ENCODE measurements at places on chromosomes 5 and 9.

- no peak for DNase-seq
Observed at GRCh38 chr5:149389552-149390495, 10.7 kb upstream of the IL17B start.

- no peak for DNase-seq
Observed at GRCh38 chr5:6763191-6763590, 50.0 kb downstream of the TENT4A start.

DNA sequence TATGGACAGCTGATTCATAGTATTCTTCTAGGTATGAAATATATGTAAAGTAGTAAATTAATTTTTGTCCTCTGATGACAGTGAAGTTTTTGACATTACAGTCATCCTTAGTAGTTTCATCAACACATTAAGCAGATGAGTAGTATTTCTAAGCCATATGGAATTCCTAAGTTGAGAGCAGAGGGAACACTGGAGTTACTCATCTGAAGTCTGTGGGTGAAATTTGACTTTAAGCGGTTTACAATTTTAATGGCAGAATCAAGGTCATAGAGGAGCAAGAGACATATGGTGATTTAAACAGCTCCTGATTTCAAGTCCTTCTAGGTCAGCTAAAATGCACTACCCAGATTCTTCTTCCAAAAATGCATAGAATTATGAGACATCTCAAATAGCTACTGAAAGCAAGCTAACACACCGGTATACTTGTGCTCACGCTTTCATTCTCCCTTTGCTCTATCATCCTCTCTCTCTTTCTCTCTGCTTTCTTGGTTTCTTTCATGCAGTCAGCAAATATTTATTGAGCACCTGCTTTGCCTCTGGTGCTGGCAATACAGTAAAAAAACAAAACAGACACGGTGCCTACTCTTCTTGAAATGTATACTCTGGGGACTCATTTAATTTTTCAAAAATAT is 235.9 kb downstream of the FER start:
- DNase-seq: no peak

DNA sequence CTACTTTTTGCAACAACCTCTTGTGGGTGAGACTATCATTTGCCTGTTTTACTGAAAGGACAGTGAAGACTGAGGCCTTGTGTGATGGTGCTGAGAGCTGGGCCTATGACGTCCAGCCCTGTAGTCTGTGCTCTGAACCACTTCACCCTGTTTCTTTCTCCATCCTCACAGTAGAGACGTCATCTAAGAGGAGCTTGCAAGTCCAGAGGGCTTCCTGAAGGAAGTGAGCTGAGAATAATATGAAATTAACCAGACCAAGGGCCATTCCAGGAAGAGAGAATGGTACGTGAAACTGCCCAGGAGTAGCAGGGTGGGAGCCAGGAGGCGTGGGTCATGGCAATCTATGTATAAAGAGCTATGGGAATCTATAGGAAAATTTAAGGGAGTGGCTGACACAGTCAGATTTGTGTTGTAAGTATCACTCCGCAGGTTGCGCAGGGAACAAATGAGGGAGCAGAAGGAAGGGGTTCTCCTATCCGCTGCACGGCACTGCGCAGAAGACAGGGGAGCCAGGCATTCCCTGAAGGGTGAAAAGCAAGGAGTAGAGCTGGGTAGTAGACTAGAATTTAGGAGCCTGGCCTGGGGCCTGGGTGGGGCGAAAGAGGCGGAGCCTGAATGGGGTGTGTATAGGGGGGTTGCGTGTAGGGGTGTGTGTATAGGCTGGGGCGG is 596 bp upstream of the FGFR4 start:
- no peak for DNase-seq

GRCh38 chr9:30293231-30293630 is 2091.2 kb upstream of the ACO1 start:
- DNase-seq: no peak

DNA sequence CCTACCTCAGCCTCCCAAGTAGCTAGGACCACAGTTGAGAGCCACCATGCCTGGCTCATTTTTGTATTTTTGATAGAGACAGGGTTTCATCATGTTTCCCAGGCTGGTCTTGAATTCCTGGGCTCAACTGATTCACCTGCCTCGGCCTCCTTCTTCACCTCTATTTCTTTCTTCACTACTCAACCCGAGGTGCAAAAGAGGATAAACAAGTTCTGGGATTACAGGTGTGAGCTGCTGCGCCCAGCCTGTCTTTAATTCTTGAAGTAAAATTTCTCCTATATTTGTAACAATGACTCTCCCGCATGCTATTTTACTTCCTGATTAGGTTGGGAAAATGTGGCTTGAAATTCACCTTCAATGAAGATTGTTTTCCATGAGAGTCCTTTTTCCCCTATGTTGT is 46.4 kb downstream of the CAST start:
- DNase-seq: no peak

GRCh38 chr9:120611690-120612068 is 31.7 kb upstream of the CDK5RAP2 start:
- no peak for DNase-seq

GRCh38 chr9:34326690-34327089 is 2.4 kb downstream of the KIF24 start:
- no peak for DNase-seq

GRCh38 chr5:128483738-128484137 is 54.3 kb downstream of the FBN2 start:
- DNase-seq: no peak

DNA sequence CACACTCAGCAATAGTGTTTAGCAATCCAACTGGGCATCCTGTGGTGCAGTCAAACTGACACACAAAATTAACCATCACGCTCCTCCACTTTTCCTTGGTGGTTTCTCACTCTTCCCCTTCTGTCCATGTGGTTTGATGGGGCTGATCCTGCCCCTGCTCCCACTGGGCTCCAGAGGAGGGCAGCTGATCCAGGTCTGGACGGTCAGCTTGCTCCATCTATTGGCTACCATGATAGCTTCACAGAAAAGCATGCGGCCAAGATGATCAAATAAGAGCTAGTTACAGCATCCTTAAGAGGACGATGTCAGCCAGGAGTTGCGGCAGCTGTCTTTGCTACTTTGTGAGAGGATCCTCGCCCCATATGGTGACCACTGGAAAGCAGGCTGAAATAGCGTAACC is 29.6 kb upstream of the RANBP17 start:
- DNase-seq: no peak

DNA sequence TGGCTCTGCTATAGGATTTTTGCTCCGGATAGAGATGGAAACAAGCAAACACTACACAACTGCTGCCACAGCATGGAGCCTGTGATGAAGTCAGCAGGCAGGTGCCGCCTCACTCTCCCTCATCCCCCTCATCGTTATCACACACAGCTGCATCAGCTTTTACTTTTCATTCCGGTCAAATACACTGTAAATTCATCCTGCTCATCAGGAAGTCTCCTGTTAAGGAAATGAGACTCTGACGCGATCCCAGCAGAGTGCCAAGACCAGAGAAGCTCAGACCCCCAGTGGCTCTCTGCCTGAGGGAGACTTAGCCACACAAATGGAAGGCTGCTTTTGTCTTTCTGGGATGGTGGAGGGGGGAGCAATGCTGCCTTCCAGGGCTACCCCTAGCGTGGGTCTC is 270.2 kb downstream of the ELAVL2 start:
- no peak for DNase-seq

DNA sequence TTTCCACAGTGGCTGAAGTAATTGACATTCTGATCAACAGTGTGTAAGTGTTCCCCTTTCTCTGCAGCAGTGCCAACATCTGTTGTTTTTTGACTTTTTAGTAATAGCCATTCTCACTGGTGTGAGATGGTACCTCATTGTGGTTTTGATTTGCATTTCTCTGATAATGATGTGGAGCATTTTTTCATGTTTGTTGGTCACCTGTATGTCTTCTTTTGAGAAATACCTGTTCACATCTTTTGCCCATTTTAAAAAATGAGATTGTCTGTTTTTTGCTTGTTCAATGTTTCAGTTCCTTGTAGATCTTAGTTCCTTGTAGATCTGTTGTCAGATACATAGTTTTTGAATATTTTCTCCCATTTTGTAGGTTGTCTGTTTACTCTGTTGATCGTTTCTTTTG is 162.5 kb upstream of the PITX1 start:
- no peak for DNase-seq

- DNase-seq: no peak
Observed at GRCh38 chr9:70159630-70160029, 99.1 kb upstream of the SMC5 start.

GRCh38 chr9:16029046-16029615 is 476.3 kb downstream of the CCDC171 start:
- no peak for DNase-seq

DNA sequence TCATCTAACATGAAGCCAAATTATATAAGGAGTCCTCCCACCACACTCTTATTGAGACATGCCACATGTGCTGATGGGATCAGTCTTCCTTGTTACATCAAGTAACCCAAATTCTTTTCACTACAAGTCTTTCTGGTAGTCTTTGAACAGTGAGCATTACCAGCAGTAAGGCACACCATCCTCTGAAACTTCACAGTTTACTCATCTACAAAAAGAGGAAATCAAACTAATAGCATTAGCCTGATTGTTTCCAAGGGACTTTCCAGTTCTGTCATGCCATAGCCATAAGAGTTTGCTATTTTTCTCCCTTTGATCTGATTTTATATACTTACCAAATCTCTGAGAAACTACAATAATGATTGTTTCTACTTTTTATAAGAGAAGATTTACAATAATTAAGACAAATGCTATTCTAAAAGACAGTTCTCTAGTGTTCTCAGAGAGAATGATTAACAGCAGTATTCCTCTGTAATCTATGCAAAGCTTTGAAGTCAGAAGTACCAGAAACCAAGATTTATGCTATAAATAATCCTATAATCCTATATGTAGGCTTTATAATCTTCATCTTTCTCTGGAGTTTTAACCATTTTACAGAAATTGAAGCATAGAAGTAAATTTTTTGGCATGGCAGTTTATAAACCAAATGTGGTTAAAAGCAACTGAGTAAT is 166.2 kb upstream of the ACO1 start:
- no peak for DNase-seq

DNA sequence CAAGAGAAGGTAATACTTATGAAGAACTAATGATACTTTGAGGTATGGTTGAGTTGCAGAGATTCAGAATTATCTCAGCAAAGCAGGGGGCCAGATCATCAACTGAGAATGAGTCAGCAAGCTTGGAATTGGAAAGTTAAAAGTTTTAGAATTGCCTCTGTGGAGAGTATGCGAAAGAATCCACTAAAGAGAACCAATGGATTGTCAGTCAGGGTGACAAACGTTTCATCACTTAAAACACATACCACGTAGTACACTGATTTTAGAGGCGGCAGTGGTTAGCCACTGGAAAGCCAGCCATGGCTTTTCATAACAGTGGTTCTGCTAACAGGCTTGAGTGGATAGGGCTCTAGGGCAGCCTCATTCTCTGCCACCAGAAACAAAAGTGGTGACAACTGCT is 30.7 kb downstream of the AOPEP start:
- no peak for DNase-seq

DNA sequence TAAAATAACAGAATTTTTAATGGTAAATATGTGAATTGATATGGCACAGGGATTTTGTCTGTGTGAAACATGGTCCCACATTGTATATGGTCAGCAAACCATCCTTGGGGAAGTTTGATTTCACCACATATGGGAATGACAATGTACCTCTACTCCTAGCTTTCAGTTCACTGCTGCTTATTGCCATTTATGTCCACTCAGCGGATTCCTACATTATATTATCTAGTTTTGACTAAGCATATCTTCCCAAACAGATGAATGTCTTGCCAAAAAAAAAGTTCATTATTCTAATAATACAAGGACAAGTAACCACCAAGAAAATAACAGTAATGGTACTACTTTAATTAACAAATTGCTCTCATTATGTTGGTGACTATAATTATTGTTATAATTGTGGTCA is 1521.6 kb downstream of the MAT2B start:
- no peak for DNase-seq

GRCh38 chr5:1910861-1911772 is 28.4 kb upstream of the IRX4 start:
- no peak for DNase-seq

GRCh38 chr5:72587661-72588308 is 80.6 kb upstream of the ZNF366 start:
- no peak for DNase-seq

GRCh38 chr5:32280656-32281081 is 32.1 kb downstream of the MTMR12 start:
- no peak for DNase-seq

DNA sequence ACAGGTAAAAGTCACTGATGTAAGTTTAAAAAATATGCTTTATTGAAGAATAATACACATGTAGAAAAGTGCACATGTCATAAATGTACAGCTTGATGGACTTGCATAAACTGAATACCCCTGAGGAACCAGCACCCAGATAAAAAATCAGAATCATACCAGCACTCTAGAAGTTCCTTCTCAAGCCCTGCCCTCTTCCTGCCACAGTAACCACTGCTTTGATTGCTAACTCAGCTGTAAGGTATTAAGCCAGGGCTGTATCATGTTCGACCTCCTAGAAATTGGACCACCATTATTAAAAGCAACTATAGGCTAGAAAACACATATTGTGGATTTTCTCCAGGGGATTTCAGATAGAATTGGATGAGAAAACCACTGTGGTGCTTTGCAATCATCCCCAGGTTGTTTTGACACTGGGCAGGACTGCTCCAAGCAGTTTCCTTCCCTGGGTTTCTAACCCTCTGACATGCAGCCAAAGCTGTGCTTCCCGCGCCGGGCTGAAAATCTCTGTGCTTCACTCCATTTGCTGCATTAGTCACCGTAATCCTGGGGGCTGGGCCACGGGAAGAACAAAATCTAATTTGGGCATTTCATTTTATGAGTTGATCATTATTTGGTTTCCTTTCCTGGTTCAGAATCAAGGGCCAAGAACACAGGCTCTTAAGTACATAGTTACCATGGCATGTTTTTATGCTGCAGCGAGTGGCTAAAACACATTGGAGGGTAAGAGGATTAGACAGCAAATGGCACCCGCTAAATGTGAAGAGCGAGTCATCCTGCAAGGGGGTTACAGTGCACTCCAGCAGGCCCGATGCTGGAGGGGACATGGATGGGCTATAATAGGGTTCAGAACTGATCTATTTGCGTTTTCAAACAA is 139.4 kb upstream of the IL12B start:
- no peak for DNase-seq

DNA sequence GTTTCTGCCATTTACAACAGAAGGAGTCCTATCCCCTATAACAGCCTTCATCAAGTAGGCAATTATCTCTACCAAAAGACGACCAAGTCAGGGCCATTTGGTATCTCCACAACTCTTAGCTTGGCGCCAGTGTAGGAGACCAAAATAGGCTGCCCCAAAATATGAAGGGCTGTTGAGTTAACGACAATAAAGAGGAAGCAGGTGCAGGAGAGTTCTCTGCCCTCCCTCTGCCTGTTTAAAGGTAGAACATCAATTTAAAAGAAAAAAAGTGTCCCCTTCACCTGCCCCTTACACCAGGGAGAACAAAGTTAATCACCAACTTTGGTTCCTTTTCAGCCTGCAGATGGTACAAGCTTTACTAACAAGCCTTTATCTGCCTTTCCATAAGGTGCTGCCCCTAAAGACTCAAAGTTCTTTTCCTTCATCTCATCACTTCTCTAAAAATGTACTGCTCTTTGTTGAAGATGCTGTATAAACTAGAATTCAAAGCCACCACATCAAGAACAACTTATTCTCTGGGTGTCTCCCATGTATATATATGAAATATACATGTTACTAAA is 33.3 kb downstream of the PPP1R2B start:
- no peak for DNase-seq

All from activated naive CD4-positive, alpha-beta T cell (primary cell).